ENCODE measurements at places on chromosomes 1 and 21. TPM values are rescaled to one million over a fixed set of nuclear protein-coding genes. Genes with fewer than 3 reads are reported as not detected.

The TNFRSF4 gene
- total RNA-seq, result 2.0 TPM

The AKR7A3 gene
- 0.89 TPM for total RNA-seq

The HSPA6 gene
- not detected for total RNA-seq

The OR2T11 gene
- total RNA-seq, result not detected

The GNAT2 gene
- total RNA-seq, result 0.34 TPM

The SPRR1B gene
- not detected for total RNA-seq

Data from mammary microvascular endothelial cell (primary cell).